ENCODE measurements at places on chromosomes 2 and 18.

DNA sequence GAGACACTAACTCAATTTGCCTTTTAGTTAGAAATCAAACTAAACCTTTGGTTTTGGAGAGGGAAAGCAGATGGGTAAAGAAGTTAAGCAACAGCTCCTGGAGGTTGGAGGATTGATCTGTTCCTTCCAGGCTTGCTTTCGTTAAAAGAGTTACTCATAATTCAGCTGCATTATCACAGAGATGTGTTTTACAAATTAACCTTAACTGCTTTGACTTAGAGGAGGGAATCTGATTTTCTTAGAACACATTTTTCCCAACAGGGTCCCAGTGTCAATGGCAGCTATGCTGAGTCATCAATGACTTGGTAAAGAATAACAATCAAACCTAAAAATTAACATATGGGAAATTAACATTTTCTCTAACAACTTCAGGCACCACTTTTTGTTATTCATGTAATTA is 113.4 kb downstream of the COPS8 start:
- DNase-seq = no peak

DNA sequence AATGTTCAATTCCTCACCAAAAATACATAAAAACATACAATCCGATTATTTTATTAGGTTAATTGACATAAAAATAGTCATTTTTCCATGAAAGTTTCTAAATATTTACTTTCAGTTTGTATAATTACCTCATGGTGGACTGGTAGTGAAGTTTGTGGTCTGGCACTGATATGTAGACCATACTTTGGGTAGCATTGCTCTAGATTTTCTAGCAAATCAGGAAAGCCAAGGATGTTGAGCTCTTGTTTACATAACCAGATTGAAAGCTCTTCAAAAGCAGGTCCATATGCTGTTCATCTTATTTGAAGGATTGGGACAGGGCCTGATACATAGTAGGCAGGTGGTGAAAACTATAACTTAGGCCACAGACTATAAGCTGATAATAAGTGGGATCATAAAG is 61.8 kb downstream of the COMMD1 start:
- no peak for DNase-seq

GRCh38 chr2:109185338-109185737 is 56.3 kb downstream of the SH3RF3 start:
- DNase-seq = no peak

DNA sequence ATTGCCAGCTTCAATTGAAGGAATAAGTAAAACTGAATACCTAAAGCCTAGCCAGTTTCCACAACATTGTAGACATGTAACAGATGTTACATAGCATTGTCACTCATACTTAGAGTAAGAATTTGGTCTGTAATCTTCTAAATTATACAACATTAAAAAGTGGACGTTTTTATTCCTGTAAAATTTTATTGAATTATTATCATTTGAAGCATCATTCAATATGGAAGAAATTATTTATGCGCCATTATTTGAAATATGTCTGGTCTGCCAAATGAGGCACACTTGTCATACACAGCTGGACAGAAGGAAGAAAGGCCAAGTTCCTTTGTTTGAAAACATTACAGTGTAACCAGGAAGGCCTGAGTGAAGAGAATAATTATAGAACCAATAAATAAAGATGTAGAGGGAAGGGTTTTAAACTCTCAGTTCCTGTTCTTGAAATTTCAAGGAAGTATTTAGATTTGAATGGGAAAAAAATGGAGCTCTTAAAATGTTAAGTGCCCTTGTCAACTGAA is 575.5 kb downstream of the LRRTM4 start:
- DNase-seq = no peak

DNA sequence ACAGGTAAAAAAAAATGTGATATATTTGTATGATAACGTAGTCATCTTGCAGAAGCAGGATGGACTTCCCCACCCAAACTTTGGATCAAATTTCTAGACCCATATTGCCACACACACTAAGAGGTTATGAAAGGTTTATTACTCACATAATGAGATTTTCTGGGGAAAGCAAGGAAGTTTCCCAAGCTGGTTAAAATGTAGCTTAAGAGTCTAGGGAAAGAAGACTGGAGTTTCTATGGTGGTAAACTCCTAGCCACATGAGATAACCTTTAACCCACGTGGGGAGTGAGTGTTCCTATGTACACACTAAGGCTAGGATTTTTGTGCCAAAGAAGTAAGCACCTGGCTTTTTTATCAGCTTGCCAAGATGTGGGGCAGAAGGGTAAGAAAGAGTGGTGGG is 335.7 kb upstream of the UBE2E3 start:
- DNase-seq = no peak

DNA sequence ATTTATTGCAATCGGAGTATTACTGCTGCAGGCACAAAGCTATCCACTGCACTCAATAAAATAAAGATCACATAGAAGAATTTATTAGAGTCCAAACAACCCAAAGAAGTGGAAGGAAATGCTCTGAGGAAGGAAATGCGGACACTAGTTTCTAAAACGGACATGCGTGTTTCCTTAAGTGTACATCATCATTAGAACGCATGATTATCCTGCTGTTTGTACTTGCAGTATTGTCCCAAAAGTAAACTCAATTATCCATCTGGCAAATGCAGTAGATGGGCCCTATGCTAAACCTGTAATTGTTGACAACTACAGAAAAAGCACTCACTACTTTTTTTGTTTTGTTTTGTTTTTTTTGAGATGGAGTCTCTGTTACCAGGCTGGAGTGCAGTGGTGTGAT is 53.6 kb downstream of the PDK1 start:
- DNase-seq = no peak

DNA sequence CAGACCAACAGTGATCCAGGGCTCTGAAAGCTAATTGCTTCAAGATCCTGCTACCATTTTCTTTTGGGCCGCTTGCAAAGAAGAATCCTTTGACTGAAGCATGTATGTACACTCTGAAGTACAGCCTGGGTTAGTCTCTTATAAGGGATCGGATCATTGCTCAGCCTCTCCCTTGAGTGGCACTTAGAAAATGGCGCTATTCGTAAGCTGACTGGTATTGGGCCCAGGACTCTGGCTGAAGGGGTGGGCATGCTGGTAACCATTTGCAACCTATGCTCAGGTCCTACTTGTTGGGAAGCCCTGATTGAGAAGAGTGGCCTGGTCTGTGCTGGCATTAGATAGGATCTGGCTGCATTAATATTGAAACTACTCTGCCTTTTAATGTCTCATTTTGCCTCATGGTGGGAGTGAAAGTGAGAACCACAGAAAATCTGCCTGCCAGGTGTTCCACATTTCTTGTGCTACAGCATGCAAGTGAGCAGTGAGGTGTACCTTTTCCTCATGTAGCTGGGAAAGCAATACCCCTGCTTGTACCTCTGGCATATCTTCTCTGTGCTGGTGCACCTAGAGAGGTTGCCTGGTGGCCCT is 661 bp upstream of the MGAT5 start:
- DNase-seq = no peak

GRCh38 chr2:23620841-23621341 is 235.9 kb downstream of the KLHL29 start:
- no peak for DNase-seq

GRCh38 chr2:204108781-204109295 is 172.3 kb downstream of the ICOS start:
- no peak for DNase-seq

- no peak for DNase-seq
Measured at GRCh38 chr2:220181165-220181564, 553.7 kb downstream of the SLC4A3 start.

DNA sequence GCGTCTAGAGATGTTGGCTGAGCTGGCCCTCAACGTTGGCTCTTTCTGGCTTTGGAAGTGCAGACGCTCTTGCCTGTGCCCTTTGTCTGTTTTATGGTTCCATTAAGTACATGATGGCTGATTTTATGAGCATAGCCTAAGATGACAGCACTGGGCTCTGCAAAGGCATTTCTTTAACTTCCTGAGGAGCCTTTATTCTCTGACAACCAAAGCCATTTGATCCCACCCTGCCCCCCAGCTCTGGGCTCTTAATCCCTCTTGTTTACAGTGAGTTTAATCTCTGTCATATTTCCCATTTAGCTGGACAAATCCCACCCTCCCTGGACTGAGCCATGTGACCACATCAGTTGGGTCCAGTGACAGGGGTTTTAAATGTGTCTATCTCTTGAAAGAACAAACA is 195.9 kb downstream of the ACKR3 start:
- no peak for DNase-seq

DNA sequence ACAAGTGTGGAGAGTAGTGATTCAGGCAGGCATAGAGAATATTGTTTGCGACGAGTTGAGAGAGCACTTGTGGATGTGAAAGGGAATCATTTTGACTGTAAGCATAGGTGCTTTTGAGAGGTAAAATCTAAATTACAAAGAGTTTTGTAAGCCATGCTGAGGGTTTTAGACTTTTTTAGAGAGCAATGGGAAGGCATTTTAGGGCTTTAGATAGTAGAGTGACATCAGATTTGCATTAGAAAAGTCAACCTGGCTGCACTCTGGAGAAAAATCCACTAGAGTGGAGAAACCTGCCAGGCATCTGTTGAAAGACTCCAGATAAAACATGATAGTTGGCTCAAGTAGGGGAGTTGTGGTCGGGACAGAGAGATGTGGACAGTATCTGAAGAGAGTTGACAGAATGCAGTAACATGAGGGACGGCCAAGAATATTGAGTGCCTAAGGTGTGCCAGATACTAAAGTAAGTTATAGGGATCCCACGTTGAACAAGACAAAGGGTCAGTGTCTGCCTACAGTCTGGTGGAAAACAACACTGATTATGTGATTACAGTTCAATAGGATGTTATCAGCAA is 91.7 kb upstream of the MYO3B start:
- no peak for DNase-seq

- DNase-seq = no peak
Measured at GRCh38 chr2:182883451-182883850, 17.0 kb upstream of the FRZB start.

- peak; percentile 8 for DNase-seq
Measured at GRCh38 chr2:95329891-95330793, 33.0 kb downstream of the KCNIP3 start.

DNA sequence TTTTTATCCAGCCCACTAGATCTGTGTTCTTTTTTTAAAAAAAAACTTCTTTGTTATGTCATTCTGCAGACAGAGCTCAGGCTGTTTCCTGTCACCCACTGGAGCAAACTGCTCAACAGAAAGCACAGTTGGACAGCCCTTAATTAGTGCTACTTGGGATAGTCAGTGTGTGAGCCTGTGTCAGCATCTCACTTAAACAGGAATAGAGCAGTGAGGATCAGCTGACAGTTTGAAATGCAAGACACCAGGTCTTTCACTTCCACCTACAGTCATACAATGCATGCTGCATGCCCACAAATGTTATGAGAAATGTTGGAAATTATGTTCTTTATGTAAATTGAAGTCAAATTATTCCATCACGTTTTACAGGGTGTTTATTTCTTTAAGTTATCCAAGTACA is 174.9 kb downstream of the NR4A2 start:
- no peak for DNase-seq

GRCh38 chr2:42045848-42046748 is 1.7 kb upstream of the PKDCC start:
- DNase-seq = no peak

GRCh38 chr2:134671513-134671912 is 47.3 kb downstream of the TMEM163 start:
- no peak for DNase-seq

GRCh38 chr2:3462493-3463104 is 56.7 kb downstream of the ADI1 start:
- peak; percentile 77 for DNase-seq

DNA sequence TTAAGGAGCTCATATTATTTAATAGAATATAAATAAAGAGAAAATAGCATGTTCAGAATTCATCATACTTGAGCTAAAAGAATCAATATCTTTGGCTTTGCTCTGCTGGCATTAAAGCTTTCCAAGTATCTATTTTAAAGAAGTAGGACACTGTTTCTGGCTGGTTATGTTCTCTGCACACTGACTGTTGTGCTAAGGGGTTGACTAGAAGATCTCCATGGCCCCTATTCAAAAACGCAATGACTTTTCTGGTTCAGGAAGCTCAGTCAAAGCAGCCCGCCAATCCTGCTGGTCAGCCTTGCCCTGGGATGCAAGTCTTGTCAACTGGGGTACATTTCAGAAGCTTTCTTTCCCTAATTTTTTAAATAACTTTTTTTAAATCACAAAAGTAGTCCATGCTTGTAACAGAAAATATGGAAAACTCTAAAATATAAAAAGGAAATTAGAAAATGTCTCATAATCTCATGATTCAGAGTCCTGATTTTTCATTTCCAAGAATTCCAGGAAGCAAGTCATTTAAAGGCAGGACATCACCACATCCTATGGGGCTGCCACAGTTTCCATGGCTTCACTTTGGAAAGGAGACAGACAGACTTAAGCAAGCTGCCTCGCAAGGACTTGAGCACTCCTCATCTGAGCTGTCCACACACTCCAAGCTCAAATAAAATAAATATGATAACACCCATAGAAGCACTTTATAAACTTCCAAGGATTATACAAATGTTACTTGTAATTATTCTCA is 195.1 kb downstream of the TXNL1 start:
- DNase-seq = no peak

- no peak for DNase-seq
Measured at GRCh38 chr2:239292531-239292930, 108.3 kb downstream of the HDAC4 start.

GRCh38 chr2:102335871-102336366 is 19.7 kb upstream of the IL18R1 start:
- DNase-seq = no peak

- DNase-seq = no peak
Measured at GRCh38 chr2:225171350-225171749, 129.1 kb upstream of the DOCK10 start.

DNA sequence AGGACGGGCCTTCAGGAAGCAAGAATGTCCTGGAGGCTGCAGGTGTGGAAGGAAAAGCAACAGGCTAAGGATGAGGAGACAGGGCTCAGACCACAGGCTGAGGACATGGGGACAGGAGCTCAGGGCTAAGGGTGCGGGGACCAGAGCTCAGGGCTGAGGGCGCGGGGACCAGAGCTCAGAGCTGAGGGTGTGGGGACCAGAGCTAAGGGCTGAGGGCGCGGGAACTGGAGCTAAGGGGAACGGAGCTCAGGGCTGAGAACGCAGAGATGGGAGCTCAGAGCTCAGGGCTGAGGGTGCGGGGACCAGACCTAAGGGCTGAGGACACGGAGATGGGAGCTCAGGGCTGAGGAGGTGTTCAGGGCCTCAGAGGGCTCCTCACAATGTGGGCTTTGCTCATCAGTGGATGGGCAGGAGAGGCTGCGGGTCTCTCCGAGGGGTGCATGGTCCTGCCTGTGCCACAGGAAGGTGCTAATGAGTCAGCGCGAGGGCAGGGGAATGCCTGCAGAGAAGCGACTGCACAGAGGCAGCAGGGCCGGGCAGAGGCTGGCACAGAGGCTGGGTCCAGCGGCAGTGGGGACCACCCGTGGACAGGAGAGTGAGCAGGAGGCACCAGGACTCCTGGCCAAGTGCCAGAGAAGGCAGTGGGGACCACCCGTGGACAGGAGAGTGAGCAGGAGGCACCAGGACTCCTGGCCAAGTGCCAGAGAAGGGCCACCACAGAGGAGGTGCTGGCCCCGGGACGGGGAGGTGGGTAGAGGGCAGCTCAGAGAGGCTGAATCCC is 271.7 kb downstream of the TWIST2 start:
- no peak for DNase-seq

All from posterior cingulate gyrus (tissue), 11 donors.